Stimulated activated CD4-positive, alpha-beta T cell treated with anti-CD3 and anti-CD28 coated beads, Interleukin-2, amount 100 ng/mL, for 24 hours (primary cell): ENCODE measurements at places on chromosomes 4 and X.
A peak's percentile ranks its signal among the peaks of the same experiment; 100 is the strongest.

GRCh38 chr4:39539089-39539611 is 11.9 kb upstream of the UGDH start:
- no peak for DNase-seq

DNA sequence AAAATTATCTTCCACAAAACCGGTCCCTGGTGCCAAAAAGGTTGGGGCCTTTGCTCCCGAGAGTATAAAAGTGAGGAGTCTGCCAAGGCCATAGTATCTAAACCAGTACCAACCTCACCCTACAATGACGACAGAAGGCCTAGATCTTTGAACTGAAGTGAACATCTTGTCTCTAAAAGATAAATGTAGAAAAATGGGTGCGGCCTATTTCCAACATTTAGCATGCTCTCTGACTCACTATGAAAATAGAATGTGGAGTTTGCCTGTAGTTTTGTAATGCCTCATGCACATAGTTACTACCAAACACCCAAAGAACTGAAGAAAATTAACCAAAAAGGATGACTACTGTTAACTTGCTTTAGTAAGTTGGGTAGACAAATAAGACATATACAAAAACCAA is 218.4 kb downstream of the SLITRK2 start:
- DNase-seq = no peak

- no peak for DNase-seq
Observed at GRCh38 chr4:16865209-16865896, 33.1 kb downstream of the LDB2 start.

- peak; percentile 46 for DNase-seq
Observed at GRCh38 chr4:184825141-184825895, 450 bp downstream of the ACSL1 start.

DNA sequence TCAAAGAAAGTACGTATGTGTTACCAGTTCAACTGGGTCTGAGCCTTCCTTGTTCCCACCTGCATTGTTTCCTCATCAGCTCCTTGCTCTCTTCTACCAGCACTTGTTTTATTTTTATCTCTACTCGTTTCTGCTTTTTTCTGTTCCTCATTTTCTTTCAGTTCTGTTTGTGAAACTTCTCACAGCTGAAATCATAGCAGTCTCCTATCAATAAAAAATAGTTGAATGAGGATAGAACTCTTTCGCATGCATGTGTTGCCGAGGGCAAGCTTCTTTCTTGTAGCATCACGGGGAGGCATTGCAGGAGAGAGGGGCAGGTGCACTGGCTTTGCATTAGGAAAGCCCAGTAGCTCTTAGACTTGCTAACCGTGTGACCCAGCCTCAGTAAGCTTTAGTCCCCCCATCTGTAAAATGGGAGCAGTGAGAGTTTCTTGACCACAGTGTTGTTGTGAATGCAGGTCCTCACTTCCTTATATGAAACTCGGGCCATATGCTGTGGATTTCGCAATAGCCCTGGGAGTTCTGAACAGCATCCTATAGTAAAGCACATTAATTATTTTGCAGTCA is 24.7 kb downstream of the OFD1 start:
- DNase-seq = no peak

- DNase-seq = no peak
Observed at GRCh38 chrX:110228453-110228852, 89.4 kb downstream of the AMMECR1 start.

GRCh38 chr4:102751941-102752340 is 8.8 kb downstream of the MANBA start:
- no peak for DNase-seq

DNA sequence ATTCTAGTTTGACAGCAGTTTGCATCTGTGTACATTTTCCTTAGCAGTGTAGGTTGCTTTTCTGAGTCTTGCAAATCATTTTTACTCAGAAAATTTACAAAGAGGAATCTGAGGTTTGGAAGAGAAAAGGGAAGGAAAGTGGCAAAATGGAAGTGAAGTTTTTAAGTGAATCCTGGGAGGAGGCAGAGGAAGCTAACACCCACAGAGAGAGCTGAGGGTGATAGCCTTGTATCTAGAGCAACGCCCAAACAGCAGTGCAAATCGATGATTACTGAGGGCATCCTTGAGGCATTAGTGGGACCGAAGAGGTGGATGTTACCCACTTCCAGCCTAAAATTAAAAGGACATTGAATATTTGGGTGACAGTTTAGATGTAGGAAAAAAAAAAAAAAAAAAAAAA is 31.8 kb downstream of the KLF3 start:
- DNase-seq = no peak

GRCh38 chr4:154719087-154719486 is 24.7 kb upstream of the LRAT start:
- DNase-seq = no peak

GRCh38 chrX:20971250-20971649 is 403.0 kb upstream of the CNKSR2 start:
- DNase-seq = no peak

- no peak for DNase-seq
Observed at GRCh38 chrX:76433219-76433618, 5.7 kb downstream of the MAGEE1 start.

GRCh38 chr4:53185869-53186585 is 179.8 kb downstream of the SCFD2 start:
- DNase-seq = no peak

GRCh38 chr4:85889314-85889713 is 414.4 kb downstream of the ARHGAP24 start:
- DNase-seq = no peak

GRCh38 chr4:28010577-28011240 is 1150.1 kb downstream of the STIM2 start:
- DNase-seq = no peak

DNA sequence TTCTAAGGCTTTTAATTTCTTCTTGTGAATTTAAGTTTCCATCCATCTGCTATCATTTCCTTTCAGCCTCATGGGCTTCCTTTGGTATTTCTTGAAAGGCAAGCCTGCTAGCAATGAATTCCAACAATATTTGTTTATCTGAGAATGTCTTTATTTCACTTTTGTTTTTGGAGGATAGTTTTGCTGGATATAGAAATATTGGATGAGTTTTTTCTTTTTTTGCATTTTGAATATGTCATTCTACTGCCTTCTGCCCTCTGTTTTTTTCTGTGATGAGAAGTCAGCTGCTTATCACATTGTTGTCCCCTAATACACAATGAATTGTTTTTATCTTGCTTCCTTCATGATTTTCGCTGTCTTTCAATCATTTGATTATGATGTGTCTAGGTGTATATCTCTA is 13.2 kb upstream of the SORCS2 start:
- no peak for DNase-seq

DNA sequence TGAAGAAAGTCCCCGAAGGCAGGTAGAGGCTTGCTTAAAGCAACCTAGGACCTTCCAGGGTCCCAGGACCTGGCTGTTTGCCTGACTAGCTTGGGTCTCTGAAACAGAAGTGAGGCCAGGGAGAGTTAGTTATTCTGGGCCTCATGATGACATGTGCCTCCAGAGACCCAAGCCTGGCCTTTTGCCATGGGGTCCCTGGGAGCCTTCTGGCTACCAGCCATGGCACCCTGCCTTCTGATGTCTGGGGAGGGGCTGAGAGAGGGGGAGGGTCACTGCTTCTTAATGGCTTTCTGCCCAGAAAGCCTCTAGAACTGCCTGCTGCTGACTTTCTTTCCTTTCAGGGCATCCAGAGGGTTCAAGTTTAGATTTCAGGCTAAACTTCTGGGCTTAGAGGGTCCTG is 1.0 kb upstream of the STARD8 start:
- DNase-seq = no peak

GRCh38 chrX:132365490-132365889 is 123.3 kb downstream of the MBNL3 start:
- no peak for DNase-seq

GRCh38 chr4:142098380-142098779 is 462.0 kb downstream of the IL15 start:
- DNase-seq = no peak

- DNase-seq = peak; percentile 6
Observed at GRCh38 chr4:156971676-156972378, at the start of gene PDGFC. PDGFC (minus strand) TSS chr4:156971799; CDS start chr4:156970903, 896 bp downstream.

GRCh38 chr4:83617371-83618035 is 81.6 kb downstream of the GPAT3 start:
- no peak for DNase-seq

GRCh38 chrX:33339219-33339618 is 127.9 kb upstream of the DMD start:
- no peak for DNase-seq

GRCh38 chr4:89273741-89274141 is 33.9 kb downstream of the GPRIN3 start:
- no peak for DNase-seq

GRCh38 chr4:20882500-20882899 is 182.2 kb downstream of the PACRGL start:
- no peak for DNase-seq

DNA sequence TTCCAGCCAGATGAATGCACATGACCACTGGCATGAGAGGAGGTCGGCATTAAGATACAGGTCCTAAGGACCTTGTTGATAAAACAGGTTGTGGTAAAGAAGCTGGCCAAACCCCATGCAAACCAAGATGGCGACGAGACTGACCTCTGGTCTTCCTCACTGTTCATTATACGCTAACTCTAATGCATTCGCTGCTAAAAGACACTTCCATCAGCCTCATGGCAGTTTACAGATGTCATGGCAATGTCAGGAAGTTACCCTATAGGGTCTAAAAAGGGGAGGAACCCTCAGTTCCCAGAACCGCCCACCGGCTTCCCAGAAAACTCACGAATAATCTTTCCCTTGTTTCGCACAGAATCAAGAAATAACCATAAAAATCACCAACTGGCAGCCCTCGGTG is 182.4 kb downstream of the DHRSX start:
- no peak for DNase-seq

DNA sequence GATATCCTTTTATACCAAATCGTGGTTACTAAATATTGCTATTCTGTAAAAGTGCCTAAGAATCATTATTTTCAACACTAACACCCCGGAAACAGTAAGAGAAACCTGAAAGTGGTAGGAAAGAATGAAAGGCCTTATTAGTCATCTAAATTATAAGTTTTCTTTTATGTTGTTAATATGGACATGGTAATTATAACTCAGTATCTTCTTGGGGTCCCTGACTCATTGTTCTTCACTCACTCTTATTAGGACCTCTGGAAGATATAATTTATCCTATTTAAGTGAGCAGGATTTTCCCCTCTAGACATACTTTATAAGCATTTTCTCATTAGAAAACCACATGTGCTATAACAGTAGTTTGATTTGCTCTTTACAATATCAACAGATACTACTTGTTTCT is 51.0 kb downstream of the SMARCA5 start:
- DNase-seq = no peak

DNA sequence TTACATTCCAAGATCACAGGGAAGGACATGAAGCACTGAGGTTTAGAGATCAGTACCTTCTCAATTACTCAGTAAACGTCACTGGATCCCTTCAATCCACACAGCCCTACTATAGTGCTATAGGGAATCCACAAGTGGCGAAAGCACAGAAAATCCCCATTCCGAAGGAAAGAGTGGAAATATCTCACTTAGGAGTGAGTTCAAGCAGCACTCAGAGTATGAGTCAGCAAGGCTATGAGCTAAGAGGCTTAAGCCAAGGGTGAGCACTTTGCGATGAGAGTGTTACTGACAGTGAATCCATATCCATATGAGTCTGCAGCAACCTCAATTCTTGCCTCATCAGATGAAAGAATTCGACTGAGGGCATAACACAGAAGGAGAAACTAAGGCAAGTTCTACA is 165.1 kb downstream of the VSIG4 start:
- no peak for DNase-seq

DNA sequence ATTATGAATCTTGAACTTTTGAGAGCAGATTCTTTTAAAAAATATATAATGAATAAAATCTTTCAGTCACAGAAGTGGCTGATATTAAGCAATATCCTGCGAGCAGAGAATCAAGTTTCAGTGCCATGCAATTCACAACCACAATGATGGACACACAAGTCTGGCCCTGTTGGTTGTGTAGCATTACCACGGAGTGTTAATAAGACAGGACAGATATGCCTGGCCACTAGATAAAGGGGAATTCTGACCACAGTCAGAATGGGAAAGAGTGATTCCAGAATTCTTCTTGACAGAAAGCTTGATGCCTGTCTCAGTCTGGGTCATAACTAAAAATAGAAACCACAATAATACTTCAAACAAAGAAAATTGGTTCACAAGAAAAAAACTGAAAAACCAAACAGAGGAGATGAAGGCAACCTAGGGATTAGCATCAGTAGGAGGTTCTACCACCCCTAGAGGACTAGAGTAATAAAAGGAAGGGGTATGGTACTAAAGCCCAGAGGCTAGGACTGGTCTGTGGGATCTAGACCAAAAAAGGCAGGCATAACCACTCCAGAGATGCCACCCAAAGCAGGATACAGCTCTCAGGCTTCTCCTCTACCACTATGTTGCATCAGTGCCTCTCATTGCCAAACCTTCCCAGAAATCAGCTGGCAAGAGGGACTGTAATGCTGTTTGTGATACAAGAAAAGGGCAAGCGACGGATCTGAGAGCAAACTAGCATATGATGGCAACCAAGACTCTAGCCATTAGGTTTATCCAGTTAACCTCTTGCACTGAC is 59.0 kb downstream of the RNF150 start:
- DNase-seq = no peak

- no peak for DNase-seq
Observed at GRCh38 chr4:69878250-69878649, 18.3 kb upstream of the SULT1E1 start.

- DNase-seq = no peak
Observed at GRCh38 chrX:18971506-18971905, 12.4 kb downstream of the PHKA2 start.

- no peak for DNase-seq
Observed at GRCh38 chr4:139956507-139957017, 197.4 kb downstream of the MAML3 start.

GRCh38 chrX:40806513-40807220 is 71.3 kb upstream of the MED14 start:
- DNase-seq = no peak

DNA sequence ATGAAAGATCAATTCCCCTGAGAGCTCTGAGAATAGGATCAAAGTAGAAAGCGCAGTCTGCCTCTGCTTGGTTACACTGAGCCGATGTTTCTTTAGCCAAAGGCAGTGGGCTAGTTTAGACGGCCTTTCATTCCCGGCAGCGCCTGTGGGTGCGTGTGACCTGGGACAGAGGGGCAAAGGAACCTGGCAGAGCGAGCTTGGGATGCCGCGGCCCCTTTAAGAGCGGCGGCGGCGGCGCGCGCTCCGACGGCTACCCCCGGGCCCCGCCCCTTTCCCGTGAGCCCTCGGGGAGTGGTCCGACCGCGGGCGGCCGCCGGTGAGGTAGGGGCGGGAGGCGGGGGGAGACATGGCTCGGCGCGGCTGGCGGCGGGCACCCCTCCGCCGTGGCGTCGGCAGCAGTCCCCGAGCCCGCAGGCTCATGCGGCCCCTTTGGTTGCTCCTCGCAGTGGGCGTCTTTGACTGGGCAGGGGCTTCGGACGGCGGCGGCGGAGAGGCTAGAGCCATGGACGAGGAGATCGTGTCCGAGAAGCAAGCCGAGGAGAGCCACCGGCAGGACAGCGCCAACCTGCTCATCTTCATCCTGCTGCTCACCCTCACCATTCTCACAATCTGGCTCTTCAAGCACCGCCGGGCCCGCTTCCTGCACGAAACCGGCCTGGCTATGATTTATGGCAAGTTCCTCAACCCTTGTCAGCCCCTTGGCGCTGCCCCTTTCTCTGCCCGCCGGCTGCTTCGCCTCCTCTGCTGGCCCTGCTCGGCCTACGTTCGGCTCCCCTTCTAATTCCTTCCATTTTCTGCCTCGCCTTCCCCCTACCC is at the start of gene SLC9A6:
SLC9A6 (plus strand) TSS at position 279 of the 816 bp plus-strand sequence; CDS start at position 503, 224 bp downstream.
- DNase-seq = peak; percentile 72
